ENCODE measurements at places on chromosomes 1 and 21.
A peak's percentile ranks its signal among the peaks of the same experiment; 100 is the strongest.

- DNase-seq: no peak
Measured at GRCh38 chr1:54255026-54255702, 55.2 kb downstream of the MRPL37 start.

DNA sequence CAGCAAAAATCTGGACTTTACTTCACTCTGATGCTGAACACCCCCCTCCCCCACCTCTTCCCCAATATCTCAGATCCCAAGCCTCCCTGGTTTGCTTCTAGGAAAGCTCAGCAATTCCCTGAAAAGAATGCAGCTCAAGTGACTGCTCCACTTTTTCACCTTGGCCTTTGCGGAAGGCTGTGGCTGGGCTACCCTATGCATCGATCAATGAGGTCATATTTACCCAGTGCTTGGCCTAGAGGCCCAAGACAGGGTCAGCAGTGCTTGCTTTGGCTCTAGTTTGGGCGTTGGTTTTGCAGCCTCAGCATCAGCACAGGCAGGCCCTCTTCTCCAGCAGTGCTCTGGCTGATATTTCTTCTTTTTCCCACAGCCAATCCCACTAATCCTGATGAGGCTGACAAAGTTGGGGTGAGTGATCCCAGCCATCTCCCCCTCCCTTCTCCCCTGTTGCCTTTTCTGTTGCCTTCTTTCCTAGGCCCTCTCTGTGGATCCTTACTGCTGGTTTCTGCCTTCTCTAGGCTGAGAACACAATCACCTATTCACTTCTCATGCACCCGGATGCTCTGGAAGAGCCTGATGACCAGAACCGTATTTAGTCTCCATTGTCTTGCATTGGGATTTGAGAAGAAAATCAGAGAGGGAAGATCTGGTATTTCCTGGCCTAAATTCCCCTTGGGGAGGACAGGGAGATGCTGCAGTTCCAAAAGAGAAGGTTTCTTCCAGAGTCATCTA is 14.2 kb downstream of the FCGR2B start:
- no peak for DNase-seq

GRCh38 chr1:162706606-162707005 is 74.3 kb downstream of the DDR2 start:
- DNase-seq: peak; percentile 66

DNA sequence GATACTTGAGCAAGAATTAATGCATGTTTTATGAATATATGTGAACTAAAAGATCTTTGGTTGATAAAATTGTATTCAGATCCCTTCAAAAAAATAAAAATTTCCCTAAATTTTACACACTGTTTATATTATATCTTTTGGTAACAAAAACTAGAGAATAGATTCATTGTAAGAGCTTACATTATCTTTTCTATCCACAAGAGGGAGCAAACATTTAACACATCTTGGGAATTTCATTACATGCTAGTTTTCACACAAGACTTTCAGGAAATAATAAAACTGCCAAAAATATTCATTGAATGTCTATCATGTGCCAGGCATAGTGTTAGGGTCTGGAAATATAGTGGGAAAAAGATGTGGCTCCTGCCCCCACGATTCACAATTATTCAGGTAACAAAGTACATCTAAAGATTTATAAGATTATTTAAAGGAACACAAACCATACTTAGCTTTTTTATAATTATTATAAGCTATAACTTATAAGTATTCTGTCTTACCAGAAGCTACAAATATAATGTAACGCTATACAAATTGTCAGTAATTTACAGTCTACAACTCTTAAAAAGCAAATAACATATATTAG is 30.6 kb downstream of the FAF1 start:
- DNase-seq: peak; percentile 41

- no peak for DNase-seq
Measured at GRCh38 chr1:18928406-18928805, 26.1 kb upstream of the ALDH4A1 start.

DNA sequence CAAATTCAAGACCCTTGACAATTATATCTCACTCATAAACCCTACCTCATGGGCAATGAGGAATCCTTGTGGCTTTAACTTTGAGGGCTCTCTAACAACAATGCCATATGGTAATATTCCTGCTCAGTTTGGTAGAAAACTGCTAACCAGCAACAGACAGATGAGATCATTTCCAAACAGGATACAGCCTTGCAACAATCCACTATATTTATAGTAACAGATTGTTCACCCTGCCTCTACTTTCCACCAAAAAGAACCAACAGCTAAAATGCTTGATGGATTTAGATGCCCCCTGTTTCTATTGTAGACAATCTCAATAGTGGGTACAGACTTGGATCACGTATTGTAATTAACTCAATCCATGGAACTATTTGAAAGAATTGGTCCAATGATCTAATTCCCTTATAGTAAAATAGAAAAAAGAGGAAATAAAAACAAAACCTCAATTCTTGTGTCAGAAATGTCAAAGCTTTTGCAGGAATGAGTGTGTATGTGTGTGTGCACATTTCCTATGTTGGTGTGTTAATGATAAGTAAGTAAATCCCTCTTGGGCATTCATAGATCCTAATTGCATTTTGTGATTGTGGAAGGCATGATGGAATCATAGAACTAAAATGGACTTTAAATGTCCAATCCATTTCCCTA is 100.0 kb upstream of the EDEM3 start:
- DNase-seq: peak; percentile 87

DNA sequence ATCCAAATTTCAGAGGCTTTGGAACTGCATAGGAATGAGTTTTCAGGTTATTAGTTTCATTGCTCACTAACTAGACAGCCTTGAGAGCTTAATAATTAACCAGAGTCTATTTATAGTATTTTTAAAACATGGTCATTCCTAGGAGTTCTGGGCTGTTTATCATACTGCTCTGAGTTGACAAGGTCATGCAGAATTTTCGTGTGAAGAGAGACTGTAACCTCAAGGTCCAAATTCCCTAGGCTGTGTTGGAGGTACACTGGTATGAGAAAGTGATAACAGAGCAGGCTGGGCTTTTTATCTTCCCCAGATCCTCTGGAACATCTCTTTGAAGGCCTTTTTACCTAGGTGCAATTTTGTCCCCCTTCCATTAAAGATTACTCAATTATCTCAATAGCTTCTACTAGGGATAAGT is 736.3 kb downstream of the LTN1 start:
- no peak for DNase-seq

DNA sequence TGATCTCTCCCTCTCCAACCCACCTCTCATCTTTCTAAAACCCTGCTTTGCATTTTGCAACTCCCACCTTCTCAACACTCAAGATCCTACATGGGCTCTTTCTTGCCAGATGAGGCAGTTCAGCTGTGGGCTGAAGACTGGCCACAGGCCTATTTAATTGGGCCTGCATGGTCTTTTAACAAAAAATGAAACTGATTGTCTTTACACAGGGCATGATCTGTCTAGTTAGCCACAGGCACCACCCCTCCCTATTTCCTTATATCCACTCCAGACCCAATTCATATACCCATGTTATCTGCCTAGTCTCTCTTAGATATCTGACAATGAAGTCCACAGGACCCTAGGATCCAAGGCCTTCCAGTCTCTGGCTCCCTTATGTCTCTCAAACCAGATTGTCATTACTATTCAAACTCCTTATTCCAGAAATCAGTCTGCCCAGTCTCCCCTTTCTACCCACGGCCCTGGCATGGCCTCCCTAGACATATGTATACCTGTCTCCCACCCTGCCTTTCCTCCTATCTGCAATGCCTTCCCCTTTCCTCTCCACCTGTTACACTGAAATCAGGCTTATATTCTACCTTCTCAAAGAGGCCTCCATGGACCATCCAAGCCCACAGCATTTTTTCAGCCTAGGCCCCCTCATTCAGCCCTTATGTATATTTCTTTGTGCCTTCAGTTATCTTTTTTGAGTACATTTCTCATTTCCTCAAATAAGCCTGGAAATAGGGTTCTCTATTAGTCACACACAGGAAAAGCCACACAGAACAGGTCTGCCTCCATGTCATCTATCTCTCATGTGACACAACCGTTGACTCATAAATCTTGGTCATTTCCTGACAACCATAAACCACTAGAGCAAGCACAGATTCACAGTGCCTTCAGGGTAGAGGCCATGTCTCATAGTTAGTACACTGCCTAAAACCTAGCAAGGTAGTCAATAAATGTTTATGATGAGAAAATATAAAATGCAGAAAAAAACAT is 39.0 kb downstream of the LPAR3 start:
- no peak for DNase-seq

- DNase-seq: no peak
Measured at GRCh38 chr1:208747979-208748378, 503.8 kb upstream of the PLXNA2 start.

DNA sequence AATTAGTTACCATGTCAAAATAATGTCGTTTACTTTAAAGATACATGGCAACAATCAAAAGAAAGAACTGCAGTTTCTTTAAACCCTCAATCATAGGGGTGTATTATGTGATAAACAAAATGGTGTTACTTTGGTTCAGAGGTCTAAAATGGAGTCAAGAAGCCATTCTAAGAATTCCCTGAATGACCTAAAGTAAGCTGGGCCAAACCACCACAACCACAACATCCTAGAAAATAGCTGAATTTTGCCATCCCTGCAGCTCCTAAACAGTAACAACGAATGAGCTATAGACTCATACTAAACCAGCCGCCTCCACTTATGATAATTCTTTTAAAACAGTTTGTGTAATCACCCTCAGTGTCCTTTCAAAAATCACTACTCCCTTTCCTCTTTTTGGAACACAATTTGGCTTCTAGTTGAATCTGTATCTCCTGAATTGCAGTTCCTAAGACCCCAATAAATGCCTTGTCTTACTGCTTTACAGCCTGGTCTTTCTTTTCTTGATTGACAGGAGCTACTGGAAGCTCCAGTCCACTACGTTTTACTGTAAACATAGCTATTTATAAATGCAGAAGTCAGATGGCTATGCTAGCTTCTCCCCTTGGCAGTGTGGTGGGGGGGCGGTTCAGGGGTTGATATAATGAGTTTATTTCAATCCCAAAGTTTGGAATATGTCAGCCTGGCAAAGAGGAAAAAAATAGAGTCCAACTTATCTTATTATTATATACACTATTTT is 84.3 kb downstream of the PLPPR4 start:
- no peak for DNase-seq

DNA sequence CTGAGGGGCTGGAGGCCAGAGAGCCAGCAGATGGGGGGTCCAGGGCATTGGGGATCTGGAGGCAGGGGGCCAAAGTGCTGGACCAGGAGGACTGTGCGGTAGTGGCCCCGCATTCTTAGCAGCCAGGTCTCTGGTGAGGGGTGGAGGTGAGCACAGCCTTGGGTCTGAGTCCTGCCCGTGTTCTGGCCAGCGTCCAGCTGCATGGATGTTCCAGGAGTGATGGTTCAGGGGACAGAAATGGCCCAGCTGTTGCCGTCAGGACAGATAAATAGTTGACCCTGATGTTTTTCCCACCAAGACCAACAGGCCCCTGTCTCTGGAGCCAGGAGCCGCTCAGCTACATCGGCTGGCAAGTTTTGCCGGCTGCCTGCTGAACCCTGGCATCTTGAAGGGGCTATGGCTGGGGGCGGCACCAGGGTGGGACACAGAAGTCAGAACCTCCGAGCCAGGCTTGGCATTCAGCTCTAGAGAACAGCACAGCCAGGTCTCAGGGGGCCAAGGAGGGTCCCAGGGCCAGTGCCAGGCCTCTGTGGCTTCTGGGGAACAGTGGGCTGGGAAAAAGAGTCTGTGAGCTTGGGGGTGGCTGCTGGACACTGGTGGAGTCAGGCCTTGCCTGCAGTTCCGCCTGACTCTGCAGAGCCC is 19.4 kb upstream of the TTC34 start:
- no peak for DNase-seq

DNA sequence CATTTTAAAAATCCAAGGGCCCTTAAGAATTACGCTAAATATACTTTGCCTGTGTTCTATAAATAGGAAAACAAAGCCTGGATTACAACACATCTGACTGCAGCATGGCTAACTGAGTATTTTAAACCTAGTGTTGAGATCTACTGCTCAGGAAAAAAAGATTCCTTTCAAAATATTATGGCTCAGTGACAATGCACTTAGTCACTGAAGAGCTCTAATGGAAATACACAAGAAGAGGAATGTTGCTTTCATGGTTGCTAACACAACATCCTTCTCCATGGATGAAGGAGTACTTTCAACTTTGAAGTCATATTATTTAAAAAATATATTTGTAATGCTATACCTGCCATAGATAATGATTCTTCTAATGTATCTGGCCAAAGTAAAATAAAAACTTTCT is 248.3 kb upstream of the NEGR1 start:
- no peak for DNase-seq

DNA sequence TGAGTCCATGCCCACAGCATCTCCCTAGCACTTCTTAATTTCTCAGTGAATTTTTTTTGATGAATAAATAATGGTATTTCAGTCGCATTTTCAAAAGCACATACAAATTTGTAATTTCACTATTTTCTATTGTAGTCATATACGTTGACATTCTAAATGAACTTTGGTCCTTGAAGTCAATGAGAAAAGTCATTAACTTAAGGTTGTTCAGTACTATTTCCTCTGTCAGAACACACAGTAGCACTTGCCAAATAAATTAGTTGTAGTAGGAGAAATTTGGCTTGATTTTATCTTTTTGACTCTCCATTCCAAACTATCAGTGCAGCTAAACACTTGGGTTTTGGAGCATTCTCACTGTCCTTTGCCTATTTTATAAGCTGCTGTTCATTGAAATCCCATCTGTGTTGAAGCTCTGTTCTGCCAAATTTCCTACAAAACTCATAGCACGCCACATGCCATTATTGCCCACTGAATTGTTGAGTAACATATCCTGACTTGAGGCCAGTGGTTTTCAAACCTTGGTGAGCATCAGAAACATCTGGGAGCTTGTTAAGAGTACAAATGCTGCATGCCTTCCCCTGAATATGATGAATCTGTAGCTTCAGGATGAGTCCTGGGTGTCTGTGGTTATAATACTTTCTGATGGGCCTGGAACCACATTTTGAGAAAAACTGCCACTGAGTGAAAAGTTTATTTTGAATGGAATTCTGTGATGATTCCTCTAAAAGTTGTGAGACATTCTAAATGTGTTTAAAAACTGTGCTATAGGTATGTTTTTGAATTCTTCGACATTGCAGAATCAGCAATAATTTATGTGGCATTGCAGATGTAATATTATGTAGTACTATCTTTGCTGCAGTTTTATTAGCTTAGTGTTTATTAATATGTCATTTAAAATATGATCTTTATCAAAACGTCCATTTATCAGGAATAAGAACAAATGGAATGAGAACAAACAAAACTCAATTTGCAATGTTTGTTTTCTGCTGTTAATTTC is 78.9 kb downstream of the DNM3 start:
- DNase-seq: no peak

DNA sequence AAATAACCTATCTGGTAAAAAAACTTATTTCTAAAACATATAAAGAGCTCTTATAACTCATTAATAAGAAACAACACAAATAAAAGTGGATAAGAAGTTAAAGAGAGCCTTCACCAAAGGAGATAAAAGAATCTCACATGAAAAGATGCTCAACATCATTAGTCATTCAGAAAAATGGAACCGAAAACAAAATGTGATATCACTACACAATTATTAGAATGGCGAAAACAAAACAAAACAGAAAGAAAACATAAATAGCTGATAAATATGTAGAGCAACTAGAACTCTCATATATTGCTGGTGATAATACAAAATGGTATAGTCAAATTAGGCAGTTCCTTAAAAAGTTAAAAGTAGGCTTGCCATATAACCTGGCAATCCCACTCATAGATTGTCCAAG is 1109.3 kb downstream of the PLA2G4A start:
- DNase-seq: no peak

- no peak for DNase-seq
Measured at GRCh38 chr1:27367160-27367650, 444 bp upstream of the MAP3K6 start.
